ENCODE measurements at places on chromosomes 4 and X.
A peak's percentile ranks its signal among the peaks of the same experiment; 100 is the strongest.

DNA sequence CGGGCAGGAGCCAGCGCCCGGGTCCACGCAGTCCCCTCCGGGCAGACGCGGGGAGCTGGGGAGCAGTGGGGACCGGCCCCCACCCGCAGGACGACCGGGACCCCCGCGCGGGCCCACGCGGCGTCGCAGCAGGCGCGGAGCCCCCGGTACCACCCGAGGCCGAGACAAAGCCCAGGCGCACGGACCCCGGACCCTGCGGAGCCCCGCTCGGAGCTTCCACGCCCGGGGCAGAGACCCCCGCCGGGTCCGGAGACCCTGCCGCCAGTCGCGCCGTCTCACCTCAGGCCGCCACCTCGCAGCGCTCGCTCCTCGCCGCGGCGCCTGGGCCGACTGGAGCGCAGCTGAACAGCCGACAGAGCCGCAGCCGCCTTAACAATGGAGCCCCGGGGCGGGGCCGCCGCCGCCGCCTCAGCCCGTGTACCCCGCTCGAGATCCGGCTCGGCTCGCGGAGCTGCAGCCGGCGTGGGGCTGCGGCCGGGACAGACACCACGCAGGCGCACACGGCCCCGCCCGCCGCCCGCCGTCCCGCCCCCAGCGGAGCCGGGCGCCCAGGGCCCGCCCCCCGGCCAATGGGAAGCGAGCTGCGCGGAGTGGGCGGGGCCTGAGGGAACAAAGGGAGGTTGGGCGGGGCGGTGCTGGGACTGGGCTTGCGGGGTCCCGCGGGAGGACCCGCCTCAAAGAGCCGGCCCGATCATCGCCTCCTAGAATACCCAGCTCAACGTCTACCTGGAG is at the start of gene AFAP1:
AFAP1 (minus strand) TSS at position 485 of the 732 bp plus-strand sequence. CDS start 67,783 bp downstream, outside the sequence.
- peak; percentile 67 for DNase-seq

- no peak for DNase-seq
Observed at GRCh38 chr4:188409851-188410250, 270.6 kb downstream of the TRIML1 start.

DNA sequence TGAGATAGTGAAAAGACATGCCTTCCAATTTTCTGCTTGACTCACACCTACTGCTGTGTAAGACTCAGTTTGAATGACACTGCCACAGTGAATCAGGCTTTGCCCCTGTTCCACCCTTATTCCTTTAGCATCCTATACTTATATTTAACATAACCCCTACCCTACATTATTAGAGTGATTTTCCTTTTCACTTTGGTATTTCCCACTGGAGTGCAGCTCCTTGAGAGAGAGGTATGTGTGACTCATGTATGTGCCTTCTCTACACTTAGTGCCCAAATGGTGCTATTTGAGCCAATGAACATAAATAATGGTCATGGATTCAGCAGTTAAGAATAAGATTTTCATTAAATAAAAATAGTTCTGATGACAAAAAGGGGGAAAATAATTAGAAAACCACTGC is 69.5 kb downstream of the RRAGB start:
- no peak for DNase-seq

- no peak for DNase-seq
Observed at GRCh38 chr4:123587983-123588494, 191.4 kb downstream of the SPRY1 start.

DNA sequence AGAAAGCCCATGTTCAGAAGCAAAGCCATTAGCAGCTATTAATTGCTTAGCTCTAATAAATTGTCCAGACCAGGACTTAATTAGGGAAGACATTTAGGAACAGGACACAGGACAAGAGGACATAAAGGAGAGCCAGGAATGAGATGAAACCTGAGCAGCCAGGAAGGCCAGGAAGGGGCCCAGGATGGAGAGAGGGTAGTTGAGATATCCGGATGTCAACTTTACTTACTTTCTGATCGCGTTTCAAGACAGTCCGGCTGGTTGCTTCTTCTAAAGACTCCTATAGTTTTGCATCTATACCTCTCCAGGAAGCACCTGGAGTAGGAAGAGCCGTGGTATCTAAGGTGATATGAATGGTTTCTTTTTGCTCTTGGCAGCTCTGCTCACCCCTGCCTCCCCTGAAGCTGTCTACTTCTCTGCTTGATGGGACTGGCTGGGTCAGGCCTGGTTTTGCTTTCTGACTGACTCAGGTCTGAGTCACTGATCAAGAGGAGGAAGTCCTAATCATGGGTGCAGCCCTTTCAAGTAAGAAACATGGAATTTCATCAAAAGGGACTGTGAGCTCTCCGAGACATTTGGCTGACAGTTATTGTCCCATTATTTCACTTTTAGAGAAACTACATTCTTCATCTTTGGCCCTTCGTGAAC is 733.3 kb downstream of the RPA4 start:
- no peak for DNase-seq

- DNase-seq: no peak
Observed at GRCh38 chr4:43332052-43332425, 439.5 kb downstream of the GRXCR1 start.

- DNase-seq: no peak
Observed at GRCh38 chr4:119962631-119963030, 104.0 kb downstream of the MAD2L1 start.

GRCh38 chrX:101417190-101417589 is 9.2 kb downstream of the HNRNPH2 start:
- no peak for DNase-seq

DNA sequence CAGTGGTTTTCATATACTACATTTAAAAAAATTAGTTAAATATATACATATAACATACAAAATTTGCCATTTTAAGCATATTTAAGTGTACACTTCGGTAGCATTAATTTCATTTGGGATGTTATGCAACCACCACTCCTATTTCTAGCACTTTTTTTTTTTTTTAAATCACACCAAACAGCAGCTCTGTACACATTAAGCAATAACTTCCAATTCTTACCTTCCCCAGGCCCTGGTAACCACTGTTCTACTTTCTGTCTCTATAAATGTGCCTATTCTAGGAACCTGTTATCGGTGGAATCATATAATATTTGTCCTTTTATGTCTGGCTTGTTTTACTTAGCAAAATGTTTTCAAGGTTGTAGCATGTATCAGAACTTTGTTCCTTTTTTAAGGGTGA is 39.1 kb downstream of the TMEM164 start:
- no peak for DNase-seq

DNA sequence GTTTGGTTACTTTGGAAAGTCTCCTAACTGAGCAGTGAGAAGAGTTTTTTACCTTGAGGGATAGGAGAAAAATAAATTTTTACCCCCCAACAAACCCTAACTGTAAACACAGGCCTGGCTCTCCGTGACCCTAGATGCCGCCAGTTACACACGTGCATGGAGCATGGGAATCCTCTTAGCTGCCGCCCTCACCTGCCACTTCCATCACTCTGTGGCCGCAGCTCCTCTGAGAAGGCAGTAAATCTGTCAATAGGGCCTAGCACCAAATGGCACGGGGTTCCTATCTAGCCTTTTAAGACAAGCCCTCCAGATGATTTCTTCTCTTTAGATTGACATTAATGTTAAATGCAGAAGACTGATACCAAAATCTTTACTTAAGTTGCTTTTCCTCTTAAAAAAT is 330.3 kb upstream of the FAM241A start:
- DNase-seq: no peak

DNA sequence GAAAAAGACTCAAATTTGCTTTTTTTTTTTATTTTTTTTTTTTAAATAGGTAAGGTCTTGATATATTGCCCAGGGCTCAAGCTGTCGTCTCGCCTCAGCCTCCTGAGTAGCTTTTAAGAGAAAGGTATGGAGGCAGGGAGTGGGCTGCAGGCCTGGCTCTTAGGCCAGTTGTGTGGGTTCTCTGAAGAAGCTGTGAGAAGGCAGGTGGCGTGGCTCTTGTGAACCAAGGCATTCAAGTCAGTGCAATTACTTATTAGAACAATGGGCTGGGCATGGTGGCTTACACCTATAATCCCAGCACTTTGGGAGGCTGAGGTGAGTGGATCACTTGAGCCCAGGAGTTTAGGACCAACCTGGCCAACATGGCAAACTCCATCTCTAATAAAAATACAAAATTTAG is 244.0 kb upstream of the SFRP2 start:
- DNase-seq: no peak

- no peak for DNase-seq
Observed at GRCh38 chr4:35175894-35176293, 1068.4 kb downstream of the ARAP2 start.

- DNase-seq: peak; percentile 61
Observed at GRCh38 chr4:148445071-148445859, 3.1 kb upstream of the NR3C2 start.

- no peak for DNase-seq
Observed at GRCh38 chr4:176002007-176002613, 63.5 kb upstream of the WDR17 start.

- DNase-seq: no peak
Observed at GRCh38 chr4:117986321-117986720, 48.0 kb upstream of the NDST3 start.

GRCh38 chr4:169098969-169099690 is 89.1 kb upstream of the CBR4 start:
- no peak for DNase-seq

- DNase-seq: no peak
Observed at GRCh38 chrX:21725496-21725895, 32.4 kb downstream of the SMPX start.

GRCh38 chrX:38664285-38664684 is 102.9 kb downstream of the TSPAN7 start:
- no peak for DNase-seq

DNA sequence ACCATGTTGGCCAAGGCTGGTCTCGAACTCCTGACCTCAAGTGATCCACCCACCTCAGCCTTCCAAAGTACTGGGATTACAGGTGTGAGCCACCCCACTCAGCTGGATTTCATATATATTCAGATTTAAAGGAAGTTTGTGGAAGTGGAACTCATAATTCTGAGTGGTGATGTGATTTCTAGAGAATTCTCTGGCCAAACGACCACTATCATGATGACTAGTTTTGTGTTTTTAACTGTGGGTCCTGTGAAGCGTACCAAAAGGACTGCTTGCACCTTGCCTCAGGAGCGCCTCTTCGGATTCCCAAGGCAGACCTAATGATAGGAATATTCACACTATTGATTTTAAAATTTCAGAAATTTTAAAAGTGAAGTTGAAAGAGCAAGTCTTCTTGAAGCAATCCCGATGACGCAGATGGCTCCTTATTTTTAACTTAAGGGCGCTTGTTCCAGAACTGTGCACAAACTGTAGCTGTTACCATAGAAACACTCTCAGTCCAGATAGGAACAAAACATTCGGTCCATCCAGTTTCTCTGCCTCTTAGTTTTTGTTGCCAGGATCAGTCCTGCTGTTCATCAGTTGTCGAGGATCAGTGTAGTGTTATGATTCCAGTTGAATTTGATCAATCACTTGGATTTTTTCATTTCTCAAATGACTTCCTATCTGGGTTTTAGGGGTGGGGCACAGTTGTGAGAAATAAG is 51.7 kb upstream of the CLCN4 start:
- no peak for DNase-seq

GRCh38 chr4:24965627-24966026 is 52.8 kb upstream of the CCDC149 start:
- DNase-seq: no peak

GRCh38 chr4:108532187-108532586 is 88.2 kb upstream of the RPL34 start:
- no peak for DNase-seq

GRCh38 chr4:31755751-31756150 is 1035.6 kb downstream of the PCDH7 start:
- no peak for DNase-seq

DNA sequence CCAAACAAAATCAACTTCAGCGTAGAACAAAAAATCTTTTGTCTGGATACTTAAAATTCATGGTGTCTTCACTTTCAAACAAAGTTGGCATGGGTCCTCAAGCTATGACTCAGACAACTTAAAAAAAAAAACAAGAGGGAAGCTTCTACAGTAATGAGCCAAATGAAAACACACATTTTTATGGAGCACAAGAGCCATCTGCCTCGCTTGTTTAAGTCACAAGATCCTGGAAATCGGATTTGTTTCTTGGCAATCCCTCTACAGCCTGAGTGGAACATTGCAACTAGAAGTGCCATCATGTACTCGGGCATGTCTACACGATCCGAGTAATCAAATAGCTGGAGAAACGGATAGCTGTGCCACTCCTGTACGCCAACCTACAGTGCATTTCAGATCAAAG is 22.6 kb downstream of the LAMP2 start:
- no peak for DNase-seq

DNA sequence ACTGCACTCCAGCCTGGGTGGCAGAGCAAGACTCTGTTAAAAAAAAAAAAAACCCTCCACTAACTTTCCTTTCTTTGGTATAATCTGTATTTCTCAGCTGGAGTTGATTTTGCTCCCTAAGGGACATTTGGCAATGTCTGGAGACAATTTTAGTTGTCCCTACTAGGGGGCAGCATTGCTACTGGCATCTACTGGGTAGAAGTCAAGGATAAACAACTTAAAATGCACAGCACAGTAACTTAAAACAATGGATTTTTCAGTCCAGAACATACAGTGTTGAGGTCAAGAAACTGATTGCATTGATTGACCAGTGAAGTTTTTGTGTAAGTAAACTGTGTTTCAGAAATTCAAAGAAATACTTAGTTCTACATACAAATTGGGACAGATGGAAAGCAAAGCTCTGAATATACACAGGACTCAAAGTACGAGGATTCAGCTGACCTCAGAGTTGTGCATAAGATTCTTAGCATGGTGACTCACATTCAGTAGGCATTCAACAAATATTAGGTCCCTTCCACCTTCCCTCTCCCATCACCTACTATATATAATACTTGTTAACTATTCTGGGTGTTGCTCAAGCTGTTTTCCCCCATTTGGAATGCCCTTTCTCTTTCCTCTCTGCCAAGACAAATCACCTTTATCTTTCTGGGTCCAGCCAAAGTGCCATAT is 8.8 kb downstream of the DDX53 start:
- DNase-seq: no peak

- DNase-seq: no peak
Observed at GRCh38 chrX:64642482-64642881, 247.2 kb upstream of the MTMR8 start.

- DNase-seq: no peak
Observed at GRCh38 chr4:2822461-2823300, 21.0 kb upstream of the ADD1 start.

DNA sequence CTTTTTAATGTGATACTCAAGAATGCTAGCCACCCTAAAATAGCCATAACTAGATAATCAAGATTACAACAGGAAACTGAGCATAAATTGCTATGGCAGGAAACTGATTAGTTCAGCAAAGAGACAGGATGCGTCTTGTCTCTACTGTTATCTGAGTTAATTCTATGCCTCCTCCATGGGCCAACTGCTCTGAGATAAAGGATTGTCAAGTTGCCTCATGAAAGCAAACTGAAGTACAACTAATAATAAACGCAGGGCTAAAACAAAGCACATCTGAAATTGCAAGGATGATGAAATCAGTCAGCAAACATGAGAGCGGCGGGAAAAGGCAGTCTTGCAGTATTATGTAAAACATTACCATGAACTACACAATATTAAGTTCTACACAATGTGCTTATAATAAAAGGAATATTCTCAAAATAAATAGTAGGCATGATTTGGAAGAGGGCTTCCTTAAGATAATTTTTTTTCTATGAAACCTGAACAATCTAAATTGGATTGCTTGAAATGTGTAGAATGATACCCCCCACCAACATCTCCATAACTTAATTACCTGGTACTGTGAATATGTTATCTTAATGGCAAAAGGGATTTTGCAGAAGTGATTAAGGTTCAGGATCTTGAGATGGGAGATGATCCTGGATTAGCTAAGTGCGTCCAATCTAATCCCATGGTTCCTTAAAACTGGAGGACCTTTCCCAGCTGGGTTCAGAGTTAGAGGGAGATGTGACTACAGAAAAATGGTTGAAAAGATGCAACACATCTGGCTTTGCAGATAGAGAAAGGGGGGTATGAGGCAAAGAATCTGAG is 65.9 kb downstream of the ANTXR2 start:
- DNase-seq: no peak

GRCh38 chrX:112235547-112235946 is 153.0 kb upstream of the TRPC5 start:
- no peak for DNase-seq
